ENCODE measurements at places on chromosomes 7 and 10.

DNA sequence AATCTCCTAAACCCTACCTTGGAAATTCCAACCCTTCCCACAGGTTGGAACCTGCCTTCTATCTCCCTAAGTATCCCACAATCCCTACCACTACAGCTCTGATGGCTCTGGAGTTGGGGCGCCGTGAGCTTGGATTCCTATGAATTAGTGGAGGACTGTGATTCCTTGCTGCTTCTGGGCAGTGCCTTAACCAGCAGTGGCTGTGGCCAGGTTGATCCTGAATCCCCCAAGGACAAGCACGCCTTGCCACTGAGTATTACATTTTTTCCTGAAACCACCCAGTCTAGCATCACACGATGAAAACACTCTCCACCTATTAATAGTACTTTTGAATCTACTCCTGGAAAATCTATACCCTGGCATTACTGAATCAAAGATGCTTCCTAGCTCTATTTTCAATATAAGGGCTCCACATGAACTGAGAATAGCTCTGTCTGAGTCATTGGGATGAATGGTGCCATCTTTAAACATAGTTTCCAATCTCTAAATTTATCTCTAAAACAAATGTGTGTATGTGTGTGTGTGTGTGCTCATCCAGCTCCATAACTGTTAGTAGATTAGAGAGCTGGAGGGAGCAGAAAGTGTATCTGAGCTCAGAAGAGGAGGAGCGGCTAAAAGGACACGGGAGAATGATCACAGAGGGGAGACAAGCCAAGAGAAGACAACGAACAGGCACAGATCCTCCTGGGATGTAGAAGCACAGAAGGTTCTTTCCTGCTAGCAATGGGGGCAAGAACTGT is 11.9 kb upstream of the INPP5F start:
- DNase-seq = no peak

DNA sequence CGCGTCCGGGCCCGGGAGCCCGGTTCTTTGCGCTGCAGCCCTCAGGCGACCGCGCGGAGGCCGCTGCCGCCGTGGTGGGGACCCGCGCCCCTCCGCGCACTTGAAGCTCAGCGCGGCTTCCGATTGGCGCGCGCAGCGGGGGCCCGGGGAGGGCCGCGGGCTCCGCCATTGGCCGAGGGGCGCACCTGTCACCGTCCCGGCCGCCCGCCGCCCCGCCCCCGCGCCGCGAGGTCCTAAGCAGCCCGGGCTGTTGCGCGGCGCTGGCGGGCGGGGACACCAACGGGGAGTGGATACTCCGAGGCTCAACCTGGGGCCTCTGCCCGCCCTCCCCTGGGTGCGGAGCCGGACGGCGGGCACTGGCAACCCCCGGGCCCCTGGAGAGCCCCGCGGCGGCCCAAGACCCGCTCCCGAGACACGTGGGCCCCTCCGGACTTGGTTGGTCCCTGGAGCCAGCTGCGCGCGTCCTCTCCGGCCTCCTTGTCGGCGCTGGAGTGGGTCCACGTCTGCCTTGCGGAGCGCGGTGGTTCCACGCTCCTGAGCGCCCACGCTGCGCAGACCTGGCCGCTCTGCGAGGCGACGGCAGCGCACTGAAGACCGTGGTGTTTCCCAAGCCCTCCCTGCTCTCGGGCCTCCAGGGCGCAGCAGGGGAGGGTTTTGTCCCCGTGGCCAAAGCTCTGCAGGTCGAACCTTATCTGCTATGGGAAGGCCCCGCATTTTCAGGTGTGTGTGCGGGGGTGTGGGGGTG is at the start of gene MNX1:
MNX1 (minus strand) TSS at position 76 of the 745 bp plus-strand sequence. CDS start 313 bp downstream, outside the sequence.
- DNase-seq = no peak

- DNase-seq = peak; percentile 15
Measured at GRCh38 chr7:157250605-157251228, 86.1 kb upstream of the DNAJB6 start.

DNA sequence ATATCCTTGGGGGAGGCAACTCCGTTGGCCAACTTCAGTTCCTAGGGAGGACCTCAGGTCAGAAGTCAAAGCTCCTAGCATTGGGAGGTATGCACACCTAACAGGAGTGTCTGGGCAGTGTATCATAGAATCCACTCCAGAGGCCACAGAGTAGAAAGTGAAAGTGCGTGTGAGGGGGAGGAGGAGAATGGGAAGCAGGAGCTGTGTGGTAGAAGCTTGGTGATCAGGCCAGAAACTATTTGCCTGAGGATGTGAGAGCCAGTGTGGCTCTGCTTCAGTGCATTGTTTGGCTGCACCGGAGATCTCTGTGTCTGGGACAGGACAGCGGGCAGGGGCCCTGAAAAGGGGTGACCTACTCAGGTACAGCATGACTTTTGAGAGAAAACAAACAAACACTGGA is 557.4 kb upstream of the VSTM2A start:
- DNase-seq = no peak

DNA sequence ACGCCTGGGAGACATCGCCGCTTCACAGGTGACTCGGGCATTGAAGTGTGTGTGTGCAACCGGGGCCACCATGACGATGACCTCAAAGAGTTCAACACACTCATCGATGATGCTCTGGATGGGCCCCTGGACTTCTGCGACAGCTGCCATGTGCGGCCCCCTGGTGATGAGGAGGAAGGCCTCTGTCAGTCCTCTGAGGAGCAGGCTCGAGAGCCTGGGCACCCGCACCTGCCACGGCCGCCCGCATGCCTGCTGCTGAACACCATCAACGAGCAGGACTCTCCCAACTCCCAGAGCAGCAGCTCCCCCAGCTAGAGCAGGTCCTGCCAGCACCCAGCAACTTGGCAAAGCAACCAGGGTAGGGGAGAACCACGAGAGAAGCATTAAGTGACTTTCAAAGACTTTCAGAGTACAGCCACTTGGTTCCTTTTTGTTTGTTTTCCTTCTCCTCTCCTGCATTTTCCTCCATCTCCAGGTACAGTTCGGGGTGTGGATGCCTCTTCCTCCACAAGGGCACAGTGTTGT is 24.1 kb downstream of the CYP17A1 start:
- DNase-seq = no peak

GRCh38 chr7:35253710-35254495 is at the start of gene TBX20:
TSS of gene TBX20 (minus strand) at chr7:35254100. CDS start at chr7:35253620, 480 bp downstream.
- DNase-seq = no peak

DNA sequence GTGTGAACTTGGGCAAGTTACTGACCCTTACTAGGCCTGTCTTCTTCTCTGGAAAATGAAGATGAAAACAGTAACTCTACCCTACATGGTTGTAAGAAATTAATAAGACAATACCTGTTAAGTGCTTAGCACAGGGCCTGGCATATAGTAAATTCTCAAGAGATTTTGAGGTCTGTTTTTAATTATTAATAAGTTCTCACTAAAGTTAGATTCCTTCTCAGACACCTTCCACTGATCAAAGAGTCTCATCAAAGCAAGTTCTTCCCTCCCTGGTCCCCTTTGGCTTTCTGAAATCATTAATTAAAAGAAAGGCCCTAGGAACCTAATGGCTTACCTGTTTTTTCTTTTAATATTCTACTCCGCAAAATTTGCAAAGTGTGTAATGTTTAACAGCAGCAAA is 4.6 kb downstream of the TMEM140 start:
- no peak for DNase-seq

DNA sequence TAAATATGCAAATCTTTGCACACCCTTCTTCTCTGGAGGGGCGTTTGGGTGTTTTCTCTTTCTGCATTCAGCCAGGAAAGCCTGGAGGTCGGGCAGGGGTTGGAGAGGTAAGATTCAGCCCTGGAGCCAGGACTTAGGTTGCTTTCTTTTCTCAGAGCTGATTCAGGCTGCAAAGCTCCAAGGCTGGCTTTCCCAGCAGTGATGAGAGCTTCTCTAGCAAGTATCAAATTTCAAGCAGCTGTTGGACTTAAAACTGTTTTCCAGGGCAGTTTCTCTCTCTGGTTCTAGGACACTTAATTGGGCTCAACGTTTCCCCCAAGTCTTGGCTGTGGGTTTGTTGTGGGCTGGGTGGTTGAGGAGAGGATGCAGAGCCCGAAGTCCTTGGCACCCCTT is 608 bp downstream of the AKR1B10 start:
- DNase-seq = no peak

GRCh38 chr10:22317771-22318565 is 1.8 kb downstream of the COMMD3 start:
- DNase-seq = no peak

DNA sequence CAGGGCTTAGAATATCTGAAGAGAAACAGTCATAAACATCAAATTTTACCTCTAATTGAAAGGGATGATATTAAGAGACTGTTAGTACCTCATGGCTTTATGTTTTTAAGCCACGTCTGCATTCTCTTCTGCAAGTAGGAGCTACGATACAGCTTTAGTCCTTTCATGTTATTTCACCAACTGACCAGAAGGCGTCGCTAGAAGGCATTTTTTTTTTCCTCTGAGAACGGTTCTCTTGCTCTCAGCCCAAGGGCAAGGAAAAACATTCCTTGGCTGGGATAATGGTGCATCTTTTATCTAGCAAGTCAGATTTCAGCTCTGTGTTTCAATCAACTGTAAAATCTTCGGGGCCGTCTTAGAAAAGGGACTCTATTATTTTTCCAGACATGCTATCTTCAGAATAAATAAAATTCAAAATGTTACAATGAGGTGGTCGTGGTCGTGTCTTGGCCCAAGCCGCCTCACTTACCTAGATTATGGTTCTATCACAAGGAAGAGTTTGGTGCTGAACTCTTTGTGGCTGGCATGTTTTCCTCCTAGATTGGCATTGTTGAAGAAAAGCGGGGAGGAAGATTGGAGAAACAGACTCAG is 41.6 kb upstream of the LYZL2 start:
- no peak for DNase-seq

All from stimulated activated CD8-positive, alpha-beta memory T cell treated with anti-CD3 and anti-CD28 coated beads, Interleukin-4, amount 100 ng/mL, for 4 hours (primary cell).